ENCODE measurements at places on chromosomes 3 and 15.

- DNase-seq, result no peak
These were observed 18.7 kb downstream of the PDE8A start for GRCh38 chr15:85000189-85000864.

DNA sequence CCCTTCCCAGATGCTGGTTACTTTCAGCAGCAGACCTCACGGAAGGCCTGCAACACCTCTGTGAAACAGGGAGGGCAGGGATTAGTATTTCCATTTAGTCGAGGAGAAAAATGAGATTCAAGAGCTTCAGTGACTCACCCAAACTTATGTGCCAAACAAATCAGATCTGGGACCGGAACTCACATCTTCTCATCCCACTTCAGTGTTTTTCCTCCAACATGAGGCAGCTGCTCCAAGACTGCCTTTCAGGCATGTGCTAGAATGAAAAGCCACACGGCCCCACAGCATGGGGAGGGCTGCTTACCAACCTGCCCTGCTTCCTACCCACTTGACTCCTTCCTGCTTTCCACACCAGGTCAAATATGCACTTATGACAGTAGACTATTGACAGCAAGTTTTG is 129.4 kb upstream of the SLC24A5 start:
- peak; percentile 27 for DNase-seq

DNA sequence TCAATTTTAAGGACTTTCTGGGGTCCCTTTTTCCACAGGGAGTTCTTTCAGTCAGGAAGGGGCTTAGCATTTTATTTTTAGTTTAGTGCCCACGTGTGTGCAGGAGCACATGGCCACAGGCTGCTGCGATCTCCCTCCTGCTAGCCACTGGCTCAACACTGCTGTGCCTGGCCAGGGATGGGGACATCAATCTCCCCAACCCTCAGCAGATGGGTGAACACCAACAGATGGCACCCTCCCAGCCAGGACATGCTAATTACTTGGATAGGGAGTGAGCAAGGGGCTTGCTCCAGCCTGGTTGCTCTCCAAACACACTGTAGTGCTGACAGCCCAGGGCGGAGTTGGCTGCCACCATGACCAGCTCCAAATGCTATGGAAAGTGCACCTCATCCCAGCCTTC is 7.4 kb upstream of the RIOX2 start:
- no peak for DNase-seq

- DNase-seq, result no peak
These were observed 95.2 kb upstream of the PLCL2 start for GRCh38 chr3:16789344-16790120.

GRCh38 chr3:187765342-187765741 is 20.1 kb upstream of the BCL6 start:
- DNase-seq, result no peak

DNA sequence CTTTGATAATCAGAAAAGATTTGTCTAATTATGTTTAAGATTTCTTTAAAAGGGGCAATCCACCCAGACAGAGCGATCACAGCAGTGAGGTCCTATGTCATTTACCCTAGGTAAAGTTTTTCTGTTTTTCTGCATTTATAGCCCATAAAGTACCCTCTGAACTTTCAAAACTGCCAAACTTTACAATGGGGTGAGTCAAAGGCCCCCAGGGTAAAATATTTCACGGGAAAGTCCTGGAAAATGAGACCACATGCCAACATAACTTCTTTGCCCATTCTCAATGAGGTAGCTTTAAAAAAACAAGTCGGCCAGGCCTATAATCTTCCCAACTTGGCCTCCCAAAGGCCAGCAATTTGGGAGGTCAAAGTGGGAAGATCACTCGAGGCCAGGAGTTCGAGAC is 53.0 kb downstream of the SUCLG2 start:
- DNase-seq, result peak; percentile 6

DNA sequence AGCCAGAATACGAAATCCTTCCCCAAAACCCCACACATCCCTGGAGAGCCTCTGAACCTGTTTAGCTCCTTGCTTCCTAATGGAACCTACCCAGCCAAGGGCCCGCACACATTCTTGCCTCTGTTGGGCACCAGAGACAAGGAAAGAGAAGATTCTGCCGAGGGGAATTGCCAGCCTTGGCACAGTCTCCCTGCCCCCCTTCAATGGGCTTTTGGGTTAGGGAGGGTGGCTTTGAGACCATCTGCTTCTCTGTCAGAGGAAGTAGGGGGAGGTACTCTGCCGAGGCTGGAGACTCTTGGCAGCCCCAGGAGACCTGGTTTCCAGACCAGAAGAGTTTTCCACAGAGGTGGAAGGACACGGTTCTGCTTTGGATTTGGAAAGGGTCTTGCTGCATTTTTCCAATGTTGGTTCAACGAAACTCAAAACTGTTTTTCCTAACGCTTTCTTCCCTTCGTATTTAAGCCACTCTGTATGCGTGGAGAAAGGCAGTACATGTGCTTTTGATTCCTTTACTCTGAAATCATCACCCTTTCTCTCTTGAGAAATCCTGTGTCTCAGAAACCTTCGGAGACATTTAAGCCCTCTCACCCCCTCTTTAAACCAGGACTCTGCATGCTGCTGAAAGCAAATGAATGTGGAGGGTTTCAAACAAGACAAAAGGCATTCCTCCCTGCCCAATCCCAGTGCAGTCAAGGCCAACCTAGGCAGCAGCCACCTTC is 78.8 kb upstream of the PRR23C start:
- no peak for DNase-seq

DNA sequence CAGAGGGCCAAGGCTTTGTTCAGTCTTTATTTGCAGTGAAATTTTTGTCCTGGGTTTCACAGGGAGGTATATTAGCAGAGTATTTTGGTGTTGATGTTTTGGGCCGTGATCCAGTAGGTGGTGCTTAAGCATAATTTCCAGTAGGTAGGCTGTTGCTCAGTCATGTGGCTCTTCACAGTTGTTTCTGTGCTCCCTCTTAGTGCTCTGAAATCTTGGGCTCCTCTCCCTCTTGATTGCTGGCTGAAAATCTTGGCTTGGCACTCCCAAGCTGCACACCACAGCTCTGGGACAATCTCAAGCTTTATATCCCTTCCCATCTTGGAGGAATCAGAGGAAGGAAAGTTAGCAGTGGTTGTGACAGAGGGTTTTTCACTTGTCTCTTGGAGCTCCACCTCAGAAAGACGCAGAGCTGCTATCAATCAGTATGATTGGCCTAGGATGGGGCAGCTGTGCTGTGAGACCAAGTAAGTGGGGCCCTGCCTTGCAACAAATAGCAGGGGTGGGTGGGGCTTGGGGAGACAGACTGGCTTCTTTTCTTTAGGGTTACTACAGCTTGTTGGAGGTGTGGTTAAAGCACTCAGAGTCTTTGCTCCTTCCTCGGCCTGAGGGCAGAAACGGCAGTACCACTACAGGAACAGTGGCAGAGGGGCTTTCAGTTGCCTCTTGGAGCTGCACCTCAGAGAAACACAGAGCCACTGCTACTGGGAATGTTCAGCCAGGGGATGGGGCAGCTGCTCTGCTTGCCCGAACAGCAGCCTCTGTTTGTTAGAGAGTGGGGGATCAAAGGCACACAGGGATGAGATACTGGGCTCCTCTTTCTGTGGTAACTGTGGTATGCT is 627.0 kb downstream of the SI start:
- no peak for DNase-seq

- DNase-seq, result no peak
These were observed 37.5 kb downstream of the SGO1 start for GRCh38 chr3:20148466-20148865.

DNA sequence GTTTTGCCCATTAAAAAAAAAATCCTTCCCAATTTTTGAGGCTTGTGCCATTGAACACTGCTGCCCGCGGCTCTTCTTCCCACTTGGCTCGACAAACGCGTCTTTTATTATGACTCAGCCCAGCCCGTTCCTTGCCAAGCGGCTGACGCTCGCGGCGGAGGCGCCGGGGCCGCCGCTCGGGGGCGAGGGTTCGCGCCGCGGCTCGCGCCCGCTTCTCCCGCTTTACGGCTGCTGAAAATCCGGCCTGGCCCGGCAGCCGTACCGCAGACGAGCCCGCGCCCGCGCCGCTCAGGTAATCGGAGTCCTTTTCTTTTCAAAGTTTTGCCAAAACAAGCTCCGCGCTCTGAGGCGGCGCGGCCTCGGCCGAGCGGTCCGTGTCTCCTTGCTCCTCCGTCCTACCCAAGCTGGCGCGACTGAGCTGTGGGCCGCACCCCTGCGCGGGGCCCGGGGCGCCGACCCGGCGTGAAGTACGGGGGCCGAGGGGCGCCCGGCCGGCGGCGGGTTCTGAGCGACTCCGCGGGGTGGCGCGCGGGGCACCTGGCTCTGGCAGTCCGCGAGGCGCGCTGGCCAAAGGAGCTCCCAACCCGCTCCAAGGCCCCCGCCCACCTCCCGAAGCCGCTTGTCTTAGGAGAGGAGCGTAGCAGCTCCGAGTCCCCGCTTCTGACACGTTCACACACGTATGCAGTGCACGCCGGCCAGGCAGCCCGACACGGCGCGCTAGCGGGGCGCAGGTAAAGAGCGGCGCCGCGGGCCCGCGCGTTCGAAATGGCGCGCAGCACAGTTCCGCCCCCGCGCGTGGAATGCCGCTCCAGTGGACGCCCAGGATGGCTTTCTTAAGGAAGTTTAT is 418.2 kb upstream of the NAALADL2 start:
- peak; percentile 96 for DNase-seq

DNA sequence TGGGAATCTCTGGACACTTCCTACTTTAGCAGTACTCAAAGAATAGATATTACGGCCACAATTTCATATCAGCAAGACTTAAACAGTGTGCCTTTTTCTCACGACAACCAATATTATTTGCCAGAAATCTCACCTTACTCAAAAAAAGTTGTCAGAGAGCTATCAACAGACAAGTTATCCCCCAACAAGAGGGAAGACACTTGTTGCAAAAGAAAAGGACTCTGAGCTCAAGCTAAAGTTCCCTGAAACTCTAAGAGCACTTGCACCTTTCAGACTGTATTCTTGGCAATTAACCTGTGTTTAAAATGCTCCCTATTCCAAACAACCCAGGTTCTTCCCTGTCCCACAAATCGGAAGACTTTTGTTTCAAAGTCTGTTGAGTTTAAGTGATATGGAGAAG is 4.5 kb downstream of the LRIG1 start:
- DNase-seq, result no peak

DNA sequence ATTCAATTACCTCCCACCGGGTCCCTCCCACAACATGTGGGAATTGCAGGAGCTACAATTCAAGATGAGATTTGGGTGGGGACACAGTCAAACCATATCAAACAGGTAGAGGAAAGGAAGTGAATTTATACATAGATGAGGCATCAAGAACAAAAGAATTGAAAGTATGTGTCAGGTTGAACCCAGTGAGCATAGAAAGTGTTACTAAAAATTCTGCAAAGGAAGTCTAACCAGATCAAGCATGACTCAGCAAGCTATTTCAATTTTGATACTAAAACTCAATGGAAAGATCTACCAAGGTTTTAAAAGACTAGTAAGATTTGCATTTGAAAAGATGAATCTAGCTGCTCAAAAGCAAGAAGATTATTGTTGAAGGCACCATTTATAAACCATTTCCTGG is 323.0 kb downstream of the ROBO2 start:
- DNase-seq, result no peak

DNA sequence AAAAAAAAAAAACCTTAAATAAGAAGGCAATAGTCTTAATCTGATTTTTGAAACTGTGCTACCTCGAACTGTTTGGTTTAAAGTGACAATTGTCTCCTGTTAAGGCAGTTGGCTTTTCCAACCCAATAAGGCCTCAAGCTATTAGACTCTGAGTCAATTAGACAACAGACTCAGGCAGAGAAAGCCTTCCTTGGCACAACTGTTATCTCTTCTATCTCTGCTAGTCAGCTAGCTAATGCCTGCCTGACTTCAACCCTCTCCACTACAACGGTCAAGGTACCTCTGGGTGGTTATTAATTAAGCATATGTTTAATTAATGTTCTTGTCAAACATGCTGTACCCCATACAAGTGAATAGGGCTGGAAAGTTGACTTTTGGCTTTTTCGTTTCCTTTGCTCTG is 110.2 kb upstream of the NLGN1 start:
- DNase-seq, result no peak

DNA sequence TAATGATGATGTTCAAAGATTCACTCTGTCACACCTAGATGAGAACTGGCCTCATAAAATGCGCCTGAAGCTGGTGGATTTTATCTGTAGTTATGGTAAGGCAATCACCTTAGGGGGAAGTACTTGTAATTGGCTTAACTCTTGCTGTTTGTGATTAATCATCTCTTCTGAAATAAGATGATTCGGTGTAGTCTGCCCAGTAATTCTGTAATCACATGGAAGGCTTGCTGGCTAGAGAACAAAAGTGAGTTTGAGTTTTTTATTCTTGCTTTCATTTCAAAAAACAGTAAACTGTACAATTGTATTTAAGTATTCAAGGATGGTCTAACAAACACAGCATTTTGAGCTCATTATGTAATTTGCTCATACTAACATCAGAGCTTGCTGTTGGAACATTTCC is 72.1 kb downstream of the OTOL1 start:
- DNase-seq, result no peak

Measured in Daoy (cell line).